ENCODE measurements at places on chromosomes 5 and 9.

DNA sequence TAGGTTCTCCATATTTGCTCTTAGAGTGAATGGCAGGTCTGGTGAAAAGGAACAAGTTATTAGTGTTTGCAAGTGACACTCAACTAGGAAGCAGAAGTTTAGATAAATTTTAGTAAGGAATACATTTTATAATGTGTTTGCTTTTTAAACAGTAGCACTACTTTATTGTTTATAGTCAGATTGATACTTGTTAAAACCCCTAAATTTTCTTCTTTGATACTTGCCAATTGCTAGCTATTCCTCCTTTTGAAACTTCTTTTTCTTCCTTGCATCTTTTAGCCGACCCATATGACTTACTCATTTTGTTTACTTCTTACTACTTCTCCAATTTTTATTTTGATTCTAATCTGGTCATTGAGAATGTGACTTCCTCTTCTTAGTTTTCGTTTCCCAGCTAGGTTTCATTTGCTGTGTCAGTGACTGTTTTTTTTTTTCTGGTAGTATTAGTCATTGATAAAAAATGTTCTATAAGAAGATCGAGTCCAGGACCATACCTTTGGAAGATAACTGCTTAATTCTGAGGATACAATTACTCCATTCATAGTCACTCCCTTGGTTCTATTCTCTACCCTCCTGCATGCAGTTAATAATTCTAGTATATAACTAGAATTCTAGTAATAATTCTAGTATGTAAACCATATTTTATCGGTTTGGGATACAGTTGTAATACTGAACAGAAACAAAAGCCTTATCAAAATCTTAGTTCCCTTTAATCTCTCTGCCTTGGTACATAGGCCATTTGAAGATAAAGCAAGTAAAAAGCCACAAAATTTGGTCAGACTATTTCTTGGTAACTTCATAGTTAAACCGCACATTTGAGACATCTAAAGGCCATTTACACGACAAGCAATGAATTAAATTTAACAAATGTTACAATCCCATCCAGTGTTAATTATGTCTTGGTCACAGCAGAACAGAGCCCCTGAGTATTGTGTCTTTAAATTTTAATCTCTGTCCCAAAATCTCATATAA, 2.8 kb upstream of the RICTOR start:
- no peak for DNase-seq

DNA sequence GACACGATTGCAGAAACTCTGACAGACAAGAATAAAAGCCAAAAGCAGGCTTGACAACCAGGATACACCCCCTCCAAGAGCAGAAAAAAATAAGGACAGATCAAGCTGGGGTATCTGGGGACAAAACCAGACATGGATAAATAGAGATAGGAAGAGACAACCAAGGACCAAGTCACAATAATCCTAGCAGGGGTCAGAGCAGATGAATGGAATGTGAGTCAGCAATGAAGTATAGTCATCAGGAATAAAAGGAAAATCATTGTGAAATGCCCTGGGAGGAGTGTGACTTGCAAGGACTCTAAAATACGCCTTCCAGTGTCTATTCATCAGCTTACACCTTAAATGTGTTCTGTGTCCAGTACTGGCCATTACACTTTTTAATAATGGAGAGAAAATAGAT, 206.8 kb downstream of the CAAP1 start:
- no peak for DNase-seq

GRCh38 chr9:104748359-104749031, 1.0 kb downstream of the NIPSNAP3A start:
- DNase-seq: no peak

DNA sequence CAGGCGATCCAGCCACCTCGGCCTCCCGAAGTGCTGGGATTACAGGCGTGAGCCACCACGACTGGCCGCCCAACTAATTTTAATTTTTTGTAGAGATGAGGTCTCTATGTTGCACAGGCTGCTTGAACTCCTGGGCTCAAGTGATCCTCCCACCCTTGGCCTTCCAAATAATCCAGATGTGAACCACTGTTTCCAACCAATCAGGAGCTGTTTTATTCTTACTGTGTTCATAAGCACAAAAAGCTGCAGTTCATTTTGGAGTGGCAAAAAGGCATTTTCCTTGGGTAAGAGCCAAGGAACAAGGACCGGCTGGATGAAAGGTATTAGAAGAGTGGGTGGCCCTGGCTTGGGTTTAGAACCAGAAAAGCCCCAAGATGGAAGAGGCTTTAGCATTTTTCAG, 5.2 kb upstream of the SLC27A4 start:
- DNase-seq: no peak

DNA sequence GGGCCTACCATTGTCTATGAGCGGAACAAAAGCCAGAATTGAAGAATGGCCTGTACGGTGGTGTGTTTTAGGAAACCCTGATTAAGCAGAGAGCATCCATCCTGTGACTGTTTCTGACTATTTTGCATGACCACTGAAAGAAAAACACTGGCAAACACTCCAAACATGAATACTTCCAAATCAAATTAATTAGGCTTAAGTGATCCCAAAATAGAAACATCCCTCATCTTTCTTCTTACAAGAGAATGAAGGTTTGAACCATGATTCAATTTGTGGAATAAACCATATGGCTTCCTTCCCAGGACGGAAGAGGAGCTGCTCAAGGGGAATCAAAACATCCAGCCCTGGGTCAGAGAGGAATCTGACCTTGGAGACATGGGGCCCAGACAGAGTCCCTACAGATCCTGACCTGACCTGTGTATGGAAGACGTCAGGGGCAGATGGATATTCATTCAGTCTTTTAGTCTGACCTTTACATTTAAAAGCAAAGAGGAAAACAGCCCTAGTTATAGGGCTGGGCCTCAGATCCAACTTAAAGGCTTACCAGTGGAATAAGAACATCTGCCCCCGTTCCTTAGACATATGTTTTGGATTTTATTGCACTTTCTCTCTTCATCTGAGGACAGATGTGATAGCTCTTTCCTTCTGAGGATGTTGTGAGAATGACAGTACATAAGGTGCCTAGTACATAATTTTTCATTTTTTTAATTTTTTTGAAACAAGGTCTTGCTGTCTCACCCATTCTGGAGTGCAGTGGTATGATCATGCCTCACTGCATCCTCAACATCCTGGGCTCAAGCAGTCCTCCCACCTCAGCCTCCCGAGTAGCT, 17.6 kb upstream of the RECK start:
- no peak for DNase-seq

GRCh38 chr9:133576875-133577736, 32.1 kb downstream of the FAM163B start:
- no peak for DNase-seq

GRCh38 chr9:119009249-119009648, 360.0 kb downstream of the BRINP1 start:
- DNase-seq: no peak

DNA sequence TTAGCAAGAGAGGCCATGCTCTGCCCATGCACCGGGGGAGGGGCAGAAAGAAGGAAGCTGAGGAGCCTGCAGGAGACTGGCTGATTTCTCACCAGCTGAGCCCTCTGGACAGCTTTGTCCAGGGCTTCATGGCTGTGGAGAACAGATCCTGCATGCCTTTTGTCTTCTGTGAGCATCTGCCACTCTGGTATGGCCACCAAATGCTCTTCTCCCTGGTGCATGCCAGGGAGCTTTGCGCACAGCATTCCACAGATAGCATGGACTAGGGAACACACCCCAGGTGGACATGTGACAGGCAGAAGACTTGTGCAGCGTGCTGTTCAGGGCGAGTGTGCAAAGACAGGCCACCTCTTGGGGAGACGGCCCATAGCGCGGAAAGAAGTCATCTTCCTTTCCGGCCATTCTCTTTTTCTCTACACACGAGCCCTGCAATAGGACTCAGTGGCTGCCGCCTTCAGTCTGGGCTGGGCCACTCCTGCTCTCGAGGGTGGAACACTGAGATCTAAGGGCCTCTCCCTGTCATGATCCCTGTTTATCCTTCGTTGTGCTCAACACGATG, 56.7 kb downstream of the GADD45G start:
- DNase-seq: no peak

DNA sequence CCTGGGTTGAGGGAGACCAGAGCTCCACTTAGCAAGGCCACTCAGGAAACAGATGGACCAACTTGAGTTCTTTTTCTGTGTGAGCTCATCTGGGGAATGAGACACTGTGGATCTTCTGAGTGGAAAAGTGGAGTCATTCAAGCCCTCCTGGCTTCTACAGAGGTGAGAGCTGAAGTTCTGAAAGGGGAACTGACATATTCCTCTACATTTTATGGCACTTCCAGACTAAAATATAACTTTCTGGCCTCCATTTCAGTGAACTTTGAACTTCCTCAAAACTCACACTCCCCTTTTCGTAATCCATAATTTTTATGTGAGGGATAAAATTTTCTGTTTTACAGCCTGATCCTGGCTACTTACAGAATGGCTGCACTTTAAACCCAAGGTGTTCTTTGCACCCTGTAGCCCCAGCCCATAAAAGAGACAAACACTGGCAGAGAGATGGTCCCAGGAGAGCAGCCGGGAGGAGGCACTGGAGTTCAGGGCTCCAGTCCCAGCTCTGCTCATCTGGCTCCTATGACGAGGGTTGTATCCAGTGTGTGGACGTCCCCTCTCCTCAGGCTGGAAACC, 10.8 kb downstream of the SPAAR start:
- no peak for DNase-seq

DNA sequence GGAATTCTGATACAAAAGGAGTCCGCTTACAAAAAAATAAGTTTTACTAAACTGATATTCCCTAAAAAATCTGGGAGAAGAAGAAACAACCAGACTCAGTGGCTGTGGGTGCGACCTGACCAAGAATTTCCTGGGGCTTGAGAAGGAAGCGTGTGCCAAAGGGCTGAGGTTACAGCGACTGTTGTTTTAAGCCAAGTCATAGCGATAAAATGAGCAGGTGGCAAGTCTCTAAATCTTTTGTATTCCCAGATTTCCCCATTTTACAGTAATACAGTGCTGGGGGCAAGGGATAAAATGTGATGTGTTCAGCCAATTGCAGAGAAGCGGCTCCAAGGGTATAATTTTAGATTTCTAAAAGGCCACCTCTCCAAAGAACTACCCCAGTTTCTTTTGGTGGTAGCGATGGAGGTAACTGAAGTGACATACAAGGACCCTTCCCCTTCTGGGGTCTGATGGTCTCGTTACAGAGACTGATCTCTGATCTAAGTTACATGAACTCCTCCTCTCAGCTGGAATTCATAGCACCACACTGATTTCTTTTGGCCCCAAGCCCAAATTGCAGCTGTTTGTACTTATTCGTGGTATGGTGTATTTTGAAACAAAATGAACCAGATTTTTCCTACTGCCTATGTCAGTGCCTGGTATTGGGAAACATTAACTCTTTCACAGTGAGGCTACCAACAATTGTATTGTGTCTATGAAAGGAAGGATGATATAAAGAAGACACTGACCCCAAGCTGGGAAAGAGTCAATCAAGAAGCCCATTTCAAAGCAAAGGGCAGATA, 41.6 kb downstream of the LPAR1 start:
- DNase-seq: peak; percentile 79

GRCh38 chr9:115671963-115672305, 481.7 kb upstream of the PAPPA start:
- no peak for DNase-seq

- no peak for DNase-seq
Measured at GRCh38 chr5:33240558-33240957, 200.2 kb upstream of the TARS1 start.

DNA sequence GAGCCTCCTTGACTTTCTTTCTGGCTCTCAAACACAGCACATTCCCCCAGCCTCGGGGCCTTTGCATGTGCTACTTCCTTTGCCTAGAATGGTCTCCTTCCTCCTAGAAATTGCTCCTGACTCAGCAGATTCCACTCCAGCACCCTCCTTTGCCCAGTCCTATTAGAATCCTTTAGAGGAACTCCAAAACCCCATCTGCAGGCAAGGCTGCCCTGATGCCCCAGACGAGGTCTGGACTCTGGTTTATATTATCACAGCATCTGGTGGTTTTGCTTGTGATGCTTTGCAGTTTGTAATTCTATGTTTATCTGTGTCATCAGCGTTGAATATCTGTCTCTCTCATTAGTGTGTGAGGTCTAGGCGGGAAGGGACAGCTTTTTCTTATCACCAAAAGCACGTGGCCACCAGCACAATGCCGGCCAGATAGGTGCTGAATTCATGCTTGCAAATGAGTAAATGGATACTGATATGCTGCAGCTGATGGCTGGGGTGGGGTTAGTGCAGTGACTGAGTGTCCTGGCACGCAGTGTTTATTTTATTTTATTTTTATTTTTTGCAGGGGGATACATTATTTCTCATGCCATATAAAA, 30.0 kb upstream of the ANKH start:
- no peak for DNase-seq

DNA sequence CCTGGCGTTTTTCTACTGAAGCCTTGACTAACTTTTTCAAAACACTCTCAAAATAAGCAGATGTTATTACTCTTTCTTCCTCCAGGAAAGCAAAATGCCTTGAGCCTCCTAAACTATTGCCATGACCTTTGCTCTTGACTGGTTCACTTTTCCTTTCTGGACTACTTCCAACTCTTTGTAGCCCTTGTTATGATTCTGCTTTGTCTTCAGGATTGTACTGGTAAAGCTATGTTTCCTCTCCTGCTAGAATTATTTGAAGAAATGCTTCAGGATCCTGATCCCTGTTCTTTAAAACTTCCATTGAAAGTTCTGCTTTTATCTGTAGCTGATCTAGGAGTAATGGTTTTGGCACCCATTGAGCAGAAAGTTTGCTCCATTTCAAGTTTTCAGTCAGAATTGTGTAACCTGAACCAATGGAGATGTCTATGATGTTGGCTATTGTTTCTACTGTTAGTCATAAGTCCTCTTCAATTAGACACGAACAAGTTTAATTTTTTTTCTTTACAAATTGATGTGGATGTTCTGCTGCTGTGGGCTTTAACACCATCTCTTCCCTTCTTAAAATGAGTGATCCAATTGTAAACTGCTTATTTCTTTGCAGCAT, 1356.4 kb downstream of the EFNA5 start:
- peak; percentile 46 for DNase-seq

GRCh38 chr5:111229221-111229835, 5.1 kb downstream of the CAMK4 start:
- no peak for DNase-seq

- DNase-seq: no peak
Measured at GRCh38 chr9:92720807-92721535, 43.7 kb downstream of the BICD2 start.

DNA sequence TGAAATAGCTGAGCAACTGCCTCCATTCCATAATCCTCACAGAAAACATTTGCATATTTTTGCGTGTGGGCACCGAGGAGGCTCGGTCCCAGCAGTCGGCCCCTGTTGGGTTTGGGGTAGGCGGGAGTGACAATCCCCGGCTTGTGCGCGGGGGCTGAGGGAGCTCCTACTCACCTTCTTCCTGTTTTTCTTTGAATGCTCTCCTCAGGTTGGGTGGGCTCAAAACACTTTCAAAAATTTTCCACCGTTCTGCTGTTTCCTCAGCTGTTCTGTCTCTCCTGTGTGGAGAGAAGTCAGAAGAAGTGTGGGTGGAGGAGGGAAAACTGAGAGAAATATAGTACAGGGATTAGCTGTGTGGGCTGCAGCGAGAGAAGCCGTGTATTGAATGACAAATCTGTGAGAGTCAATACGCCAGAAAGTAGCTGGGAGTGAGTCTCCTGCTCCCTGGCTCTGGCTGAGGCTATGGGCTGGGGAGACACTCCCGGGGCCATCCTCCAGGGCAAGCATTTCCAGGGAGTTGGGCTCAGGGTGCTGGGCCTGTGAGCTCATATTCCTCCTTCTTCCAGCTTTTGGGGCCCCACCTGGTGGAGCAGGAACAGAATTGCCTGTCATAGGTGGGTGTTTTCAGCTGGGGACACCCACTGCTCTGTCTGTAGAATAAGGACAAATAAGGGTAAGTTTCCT, 84.7 kb downstream of the CMYA5 start:
- no peak for DNase-seq

All from smooth muscle cell of the brain vasculature (primary cell).